Inflammatory macrophage treated with lipopolysaccharide for 4 hours (primary cell): ENCODE measurements at places on chromosomes 1 and 21.
A peak's percentile ranks its signal among the peaks of the same experiment; 100 is the strongest.

DNA sequence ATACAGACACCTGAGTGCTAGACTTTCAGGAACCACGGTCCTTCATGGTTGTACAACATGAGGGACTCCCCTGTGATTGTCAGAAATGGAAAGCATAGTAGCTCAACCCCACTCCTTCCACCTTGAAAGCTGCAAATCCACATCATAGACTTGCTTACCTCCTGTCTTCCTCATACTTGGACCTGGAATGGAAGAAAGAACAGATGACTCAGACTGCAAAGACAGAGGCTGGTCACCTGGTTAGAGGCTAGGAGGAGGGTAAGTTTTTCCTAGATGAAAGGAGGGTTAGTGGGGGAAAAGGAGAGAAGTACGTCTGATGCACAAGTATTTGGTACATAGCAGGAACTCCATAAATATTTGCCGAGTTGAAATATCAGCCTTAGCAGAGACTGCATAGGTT is 37.2 kb downstream of the LRRC71 start:
- DNase-seq = no peak

DNA sequence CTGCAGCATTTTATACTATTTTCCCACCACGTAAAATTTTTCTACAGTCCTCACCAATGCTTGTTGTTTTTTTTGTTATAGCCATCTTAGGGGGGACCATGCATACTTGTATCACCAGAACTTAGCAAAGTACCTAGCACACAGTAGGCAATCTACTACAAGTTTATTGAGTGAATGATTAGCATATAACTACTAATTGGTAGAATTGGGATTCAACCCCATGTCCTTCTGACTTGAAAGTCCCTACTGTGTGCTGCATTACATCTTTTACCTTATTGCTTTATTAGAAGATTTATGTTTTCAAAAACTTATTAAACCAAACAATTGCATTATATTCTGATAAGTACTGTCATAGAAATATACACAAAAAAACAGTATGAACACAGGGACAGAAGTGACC is 92.1 kb downstream of the CEP350 start:
- no peak for DNase-seq

GRCh38 chr1:207997486-207998268 is 86.8 kb upstream of the CD34 start:
- peak; percentile 63 for DNase-seq

GRCh38 chr1:220527908-220528678 is at the start of gene MARK1:
MARK1 (plus strand) TSS chr1:220528136; CDS start chr1:220528823, 687 bp downstream.
- DNase-seq = peak; percentile 3

GRCh38 chr1:99456536-99456935 is 189.4 kb upstream of the PALMD start:
- no peak for DNase-seq

DNA sequence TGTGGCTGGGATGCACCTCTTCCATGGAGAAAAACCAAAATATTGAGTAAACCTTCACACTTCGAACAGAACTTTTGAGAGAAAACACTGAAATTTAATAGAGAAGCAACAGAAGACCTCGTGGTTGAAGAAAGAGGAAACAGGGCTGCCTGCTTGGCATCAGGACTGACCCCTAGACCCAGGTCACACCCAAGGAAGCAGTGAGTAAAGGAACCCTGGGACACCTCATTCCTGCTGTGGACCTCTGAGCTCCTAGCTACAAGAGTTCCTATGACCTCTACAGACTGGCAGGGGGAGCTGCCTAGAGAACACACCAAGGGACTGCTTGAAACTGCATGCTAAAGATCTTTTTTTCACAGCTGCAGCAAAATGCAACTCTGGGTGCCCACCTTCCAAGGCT is 67.8 kb downstream of the FASLG start:
- DNase-seq = peak; percentile 56

GRCh38 chr1:3453203-3453761 is 1.2 kb upstream of the ARHGEF16 start:
- DNase-seq = peak; percentile 59
